Amniotic stem cell (primary cell): ENCODE measurements at places on chromosomes 13 and 19.

DNA sequence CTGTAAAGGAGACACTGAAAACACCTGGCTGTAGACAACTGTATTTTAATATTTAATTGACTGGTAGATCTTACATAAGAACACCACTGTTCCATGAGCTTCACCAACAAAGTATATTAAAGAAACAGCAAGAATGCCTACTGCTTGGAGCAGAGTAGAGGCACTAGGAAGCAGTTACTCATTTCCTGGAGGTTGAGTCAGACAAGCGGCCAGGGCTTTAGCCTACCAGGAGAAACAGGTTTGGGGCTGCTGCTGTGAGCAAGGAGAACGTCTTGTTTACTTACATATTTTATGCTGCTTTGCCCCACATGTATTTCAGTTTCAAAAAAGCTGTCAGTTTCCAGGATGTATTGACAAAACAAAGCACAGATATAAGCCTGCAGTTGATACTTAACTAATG, 33.4 kb downstream of the ALG5 start:
- peak; percentile 65 for DNase-seq

DNA sequence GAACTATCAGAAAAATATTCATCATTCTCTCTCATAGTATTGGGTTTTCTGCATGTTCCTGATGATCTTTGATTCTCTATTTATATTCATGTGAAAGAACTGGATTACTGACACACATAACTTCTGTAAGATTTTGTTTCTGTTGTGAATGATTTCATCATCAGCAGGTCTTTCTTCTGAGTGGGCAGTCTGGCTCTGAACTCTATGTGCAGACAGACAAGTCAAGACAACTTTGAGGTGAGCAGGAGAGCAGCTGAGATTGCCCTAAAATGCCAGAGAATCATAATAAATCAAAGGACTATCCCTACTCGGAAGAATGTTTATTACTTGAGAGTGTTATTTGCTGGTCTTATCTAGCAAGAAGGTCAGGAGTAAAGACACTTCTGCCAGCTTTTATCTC, 652.1 kb upstream of the GPC6 start:
- DNase-seq: no peak

- no peak for DNase-seq
These were observed 55.4 kb upstream of the ATP12A start for GRCh38 chr13:24624801-24625231.

GRCh38 chr13:101751488-101751887, 299.0 kb downstream of the ITGBL1 start:
- peak; percentile 17 for DNase-seq

- no peak for DNase-seq
These were observed 172.4 kb downstream of the SLC7A1 start for GRCh38 chr13:29423050-29423449.

DNA sequence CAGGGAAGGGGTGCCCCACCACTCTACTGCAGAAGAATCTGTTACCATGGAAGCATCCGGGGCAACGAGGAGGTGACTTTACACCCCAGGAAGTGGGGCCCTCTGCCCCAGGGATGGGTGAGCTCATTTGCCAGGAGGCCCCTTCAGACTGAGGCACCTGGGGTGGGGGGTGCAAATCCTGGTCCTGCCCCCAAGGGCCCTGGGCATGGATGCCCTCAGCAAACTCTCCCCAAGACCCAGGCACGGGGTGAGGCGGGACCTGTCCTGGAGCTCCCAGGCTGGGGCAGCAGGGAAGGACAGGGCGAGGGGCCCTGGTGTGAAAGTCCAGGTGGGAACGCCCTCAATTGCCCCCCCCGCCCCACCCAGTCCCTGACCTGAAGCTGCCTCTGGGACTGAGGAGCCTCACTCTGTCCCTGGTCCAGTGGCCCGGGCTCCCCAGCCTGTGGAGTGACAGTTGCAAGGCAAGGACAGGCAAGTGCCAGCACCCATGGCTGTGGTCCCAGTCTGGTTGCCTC, 52.5 kb downstream of the C1QTNF9 start:
- no peak for DNase-seq

DNA sequence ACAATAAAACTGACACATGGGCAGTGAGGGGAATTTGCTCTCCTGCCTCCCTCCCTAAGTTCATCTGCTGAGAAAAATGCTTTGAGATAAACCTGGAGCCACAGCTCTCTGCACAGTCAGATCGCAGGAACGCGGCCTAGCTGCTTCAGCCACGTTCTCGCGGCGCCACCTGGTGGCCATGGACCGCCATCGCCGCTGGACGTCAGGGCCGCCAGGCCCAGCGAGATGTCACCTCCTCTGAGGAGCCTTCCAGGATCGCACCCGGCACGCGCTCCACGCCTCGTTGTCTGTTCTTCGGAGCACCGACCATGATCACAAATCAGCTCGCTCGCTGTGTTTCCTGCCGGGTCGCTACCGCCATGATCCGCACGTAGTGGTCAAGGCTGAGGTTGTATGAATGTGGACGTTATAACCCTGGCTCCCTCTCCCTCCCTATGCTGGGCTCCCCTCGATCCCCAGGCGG, 20.6 kb upstream of the USP29 start:
- DNase-seq: peak; percentile 12

GRCh38 chr19:43354305-43354627, 780 bp downstream of the CD177 start:
- DNase-seq: no peak

- no peak for DNase-seq
These were observed 21.9 kb downstream of the SPRY2 start for GRCh38 chr13:80319004-80319403.

DNA sequence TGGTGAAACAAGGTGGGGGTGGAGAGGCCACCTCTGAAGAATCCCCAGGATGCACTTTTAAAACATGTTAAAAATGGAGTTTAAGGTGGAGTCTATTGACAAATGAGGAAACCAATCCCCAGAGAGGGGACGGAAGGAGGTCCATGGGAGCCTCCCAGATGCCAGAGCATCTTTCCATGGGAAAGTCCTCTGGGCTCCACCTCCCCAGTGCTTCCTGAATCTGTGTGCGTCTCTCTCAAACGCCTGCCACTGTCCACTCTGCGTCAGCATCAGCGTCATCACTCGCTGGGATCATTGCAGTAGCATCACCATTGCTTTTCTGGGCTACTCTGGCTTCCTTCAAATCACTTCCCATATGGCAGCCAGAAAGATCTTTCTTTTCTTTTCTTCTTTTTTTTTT, 6.2 kb downstream of the GPR4 start:
- no peak for DNase-seq

DNA sequence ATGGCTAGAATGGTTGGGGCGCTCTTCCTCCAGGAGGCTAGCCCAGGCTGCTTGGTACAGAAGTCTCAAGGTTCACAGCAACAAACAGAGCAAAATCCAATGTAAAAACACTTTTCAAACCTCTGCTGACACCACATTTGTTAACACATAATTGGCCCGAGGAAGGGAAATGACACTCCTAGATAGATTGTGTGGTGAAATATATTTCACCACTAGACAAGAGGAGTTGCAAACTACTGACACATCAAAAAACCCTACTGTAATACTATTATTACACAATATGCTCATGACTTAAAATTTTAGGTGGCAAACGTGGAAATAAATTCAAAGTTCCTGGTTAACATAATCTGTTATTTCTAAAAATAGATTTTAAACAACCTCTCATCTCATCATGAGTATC, 643.6 kb downstream of the PCDH9 start:
- DNase-seq: no peak

DNA sequence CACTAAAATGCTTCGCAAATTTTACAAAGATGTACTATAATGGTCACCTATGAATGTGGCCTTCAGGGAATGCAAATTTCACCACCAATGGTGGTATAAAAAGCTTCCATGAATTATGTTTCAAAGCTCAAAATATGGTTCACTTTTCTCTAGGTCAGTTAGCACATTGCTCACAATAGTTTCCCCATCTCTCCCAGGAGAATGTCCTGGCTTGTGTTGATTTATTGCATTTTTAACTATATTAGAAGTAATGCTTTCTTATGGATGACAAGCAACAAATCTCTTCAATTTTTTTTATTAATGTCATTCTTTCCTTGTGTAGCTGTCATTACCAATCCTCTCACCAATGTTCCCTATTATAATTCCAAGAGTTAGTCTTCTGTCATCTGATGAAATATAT, 621.2 kb downstream of the TBC1D4 start:
- DNase-seq: no peak

DNA sequence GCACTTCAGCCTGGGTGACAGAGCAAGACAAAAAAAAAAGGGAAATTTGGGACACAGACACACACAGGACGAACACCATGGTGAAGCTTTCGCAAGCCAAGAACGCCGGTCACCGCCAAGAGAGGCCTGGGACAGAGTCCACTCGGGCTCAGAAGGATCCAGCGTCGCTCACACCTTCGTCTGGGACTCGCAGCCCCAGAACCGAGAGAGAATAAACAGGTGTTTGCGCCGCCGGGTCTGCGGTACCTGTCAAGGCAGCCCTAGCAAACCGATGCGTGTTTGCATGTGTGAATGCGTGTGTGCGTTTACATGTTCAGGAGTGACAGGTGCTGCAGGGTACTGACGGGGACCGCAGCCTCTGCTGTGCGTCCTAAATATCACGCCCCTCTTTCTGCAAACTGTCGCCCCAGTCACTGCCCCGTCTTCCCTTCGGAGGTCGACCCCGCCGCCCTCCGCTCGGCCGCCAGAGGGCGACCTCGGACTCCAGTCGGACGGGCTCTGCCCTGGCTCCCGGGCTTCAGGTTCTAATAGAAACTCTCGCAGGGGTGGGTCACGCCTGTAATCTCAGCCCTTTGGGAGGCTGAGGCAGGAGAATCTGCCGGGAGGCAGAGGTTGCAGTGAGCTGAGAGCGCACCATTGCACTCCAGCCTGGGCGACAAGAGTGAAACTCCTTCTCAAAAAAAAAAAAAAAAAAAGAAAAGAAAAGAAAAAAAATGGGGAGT, 11.8 kb upstream of the CSNK1G2 start:
- peak; percentile 37 for DNase-seq

GRCh38 chr13:105345730-105346129, 1189.7 kb downstream of the EFNB2 start:
- no peak for DNase-seq

DNA sequence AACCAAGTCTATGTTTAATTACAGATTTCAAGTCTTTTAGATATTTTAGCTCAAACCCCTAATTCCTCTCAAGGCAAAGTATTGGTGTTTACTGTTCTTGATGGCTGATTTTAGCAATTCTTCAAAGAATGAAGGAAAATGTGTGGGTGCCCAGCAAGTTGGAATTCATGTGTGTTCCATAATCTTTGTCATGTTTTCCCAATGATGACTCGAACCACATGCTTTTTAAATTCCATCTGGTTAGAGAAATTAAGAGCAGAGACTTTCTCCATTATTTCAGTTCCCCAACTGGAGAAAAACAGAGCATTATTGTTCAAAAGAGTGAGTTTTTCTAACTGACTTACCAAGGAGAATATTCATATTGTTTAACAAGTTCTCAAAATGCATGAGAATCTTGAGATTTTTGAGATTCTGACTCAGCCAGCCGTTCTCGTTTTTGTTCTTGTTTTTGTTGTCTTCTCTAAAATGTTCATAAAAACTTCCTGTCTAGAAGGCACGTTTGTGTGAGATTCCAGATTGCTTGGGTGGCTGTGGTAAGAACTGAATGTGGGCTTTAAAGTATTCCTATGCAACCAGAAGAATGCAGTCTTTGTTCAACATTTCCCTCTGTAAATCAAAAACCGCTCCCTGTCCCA, 404.7 kb downstream of the IRS2 start:
- DNase-seq: no peak

GRCh38 chr19:7863157-7863970, 10.8 kb downstream of the PRR36 start:
- DNase-seq: no peak

- DNase-seq: no peak
These were observed 14.2 kb downstream of the MEIS3 start for GRCh38 chr19:47405197-47405550.

GRCh38 chr19:40519352-40520322, 52.8 kb downstream of the SPTBN4 start:
- DNase-seq: no peak

DNA sequence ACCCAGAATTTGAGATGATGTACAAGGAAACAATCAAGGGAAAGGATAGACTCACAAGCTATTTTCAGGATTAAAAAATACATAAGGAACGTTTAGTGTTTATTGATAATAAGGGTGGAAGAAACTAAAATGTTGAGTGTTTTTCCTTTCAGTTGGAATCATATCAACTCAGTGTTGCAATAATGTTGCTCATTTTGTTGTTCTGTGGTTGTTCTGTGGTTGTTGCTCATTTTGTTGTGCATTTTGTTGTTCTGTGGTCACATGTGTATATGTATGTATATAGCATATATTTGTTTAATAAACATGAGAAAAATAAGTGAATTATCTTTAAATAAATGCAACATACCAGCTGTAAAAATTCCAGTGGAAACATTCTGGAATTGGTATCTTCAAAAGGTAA, 262.4 kb upstream of the SPRY2 start:
- DNase-seq: no peak

DNA sequence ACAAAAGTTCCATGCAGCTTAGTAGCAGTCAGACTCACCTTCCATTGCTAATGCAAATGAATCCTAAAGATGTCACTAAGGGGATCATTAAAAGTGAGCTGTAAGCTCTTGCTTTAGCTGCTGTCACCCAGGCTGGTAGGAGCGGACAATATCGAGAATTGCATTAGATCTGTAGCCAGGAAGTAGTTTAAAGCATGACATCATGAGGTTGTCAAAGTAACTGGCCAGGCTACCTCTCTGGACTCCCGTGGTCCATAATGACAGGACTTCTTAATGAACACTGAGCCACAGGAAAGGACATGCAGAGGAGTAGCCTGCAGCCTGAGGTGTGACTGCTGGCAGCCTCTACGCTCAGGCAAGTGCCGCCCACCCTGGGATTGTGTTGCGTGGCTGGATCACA, 522.3 kb upstream of the NBEA start:
- DNase-seq: no peak

- no peak for DNase-seq
These were observed 63.1 kb downstream of the UNC13A start for GRCh38 chr19:17625043-17625442.

- DNase-seq: no peak
These were observed 133.0 kb downstream of the KDM4B start for GRCh38 chr19:5101871-5102270.

DNA sequence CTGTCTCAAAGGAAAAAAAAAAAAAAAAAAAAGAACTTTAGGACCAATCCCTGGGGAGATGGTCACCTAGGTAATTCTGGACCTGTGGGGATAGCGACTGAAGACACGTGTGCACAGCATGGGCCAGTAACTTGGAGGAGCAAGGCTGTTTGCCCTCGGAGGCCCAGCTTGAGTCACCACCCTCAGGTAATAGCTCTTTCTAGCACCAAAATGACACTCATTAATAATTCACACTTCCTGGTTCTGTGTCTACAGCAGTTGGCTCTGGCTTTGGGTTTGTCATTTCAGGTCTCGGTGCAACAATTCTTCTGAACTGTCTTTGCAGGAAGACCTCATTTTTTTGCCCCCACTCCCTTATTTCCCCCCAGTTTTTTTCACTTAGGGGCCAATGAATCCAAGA, 3.9 kb upstream of the ATP11A start:
- no peak for DNase-seq

DNA sequence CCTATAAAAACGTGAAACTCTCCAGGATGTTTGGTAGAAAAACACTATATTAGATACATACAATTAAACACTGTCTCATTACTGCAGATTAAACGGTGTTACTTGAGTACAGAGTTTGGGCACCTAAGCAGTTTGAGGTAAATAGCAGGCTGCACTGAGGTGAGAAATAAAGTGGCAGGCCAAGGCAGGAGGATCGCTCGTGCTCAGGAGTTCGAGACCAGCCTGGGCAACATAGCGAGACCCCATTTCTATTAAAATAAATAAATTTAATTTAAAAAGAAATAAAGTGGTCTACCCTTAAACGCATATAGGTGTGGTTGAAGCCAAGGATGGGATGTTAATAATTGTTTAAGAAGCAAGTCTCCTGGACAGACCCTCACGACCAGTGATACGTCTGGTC, 1.2 kb downstream of the PSPC1 start:
- DNase-seq: no peak
